ENCODE measurements at places on chromosomes 6 and 20.
A peak's percentile ranks its signal among the peaks of the same experiment; 100 is the strongest.

GRCh38 chr20:62615750-62616251 lies 26.5 kb upstream of the SLCO4A1 start:
- DNase-seq = no peak

DNA sequence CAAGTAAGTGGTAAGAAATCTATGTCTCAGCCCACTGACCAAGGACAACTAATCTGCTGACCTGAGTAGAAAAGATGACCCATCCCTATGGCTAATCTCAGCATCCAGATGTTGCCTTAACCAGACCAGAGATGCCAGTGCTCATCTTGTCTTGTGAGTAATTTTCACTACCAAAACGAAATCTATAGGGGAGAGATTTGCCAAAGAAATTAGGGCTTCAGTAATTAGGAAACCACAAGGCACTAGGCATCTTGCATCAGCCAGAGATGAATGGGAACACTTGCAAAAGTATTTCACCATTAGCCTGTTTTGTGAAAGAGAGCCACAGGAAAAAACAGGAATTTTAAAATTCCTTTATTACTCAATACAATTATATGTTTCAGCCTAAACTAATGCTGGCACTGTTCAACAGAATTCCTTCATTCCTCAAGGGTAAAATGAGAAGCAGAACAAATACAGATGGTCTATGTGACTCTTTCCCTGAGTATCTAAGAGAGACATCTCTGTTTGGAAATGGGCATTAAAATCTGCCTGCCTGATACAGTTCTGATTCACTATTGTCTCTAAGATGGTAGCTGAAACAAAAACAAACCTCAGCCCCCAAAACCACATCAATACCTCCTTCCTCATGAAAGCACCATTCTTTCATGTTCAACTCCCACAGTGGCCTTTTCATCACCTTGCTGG lies 87.8 kb downstream of the GMDS start:
- DNase-seq = no peak

DNA sequence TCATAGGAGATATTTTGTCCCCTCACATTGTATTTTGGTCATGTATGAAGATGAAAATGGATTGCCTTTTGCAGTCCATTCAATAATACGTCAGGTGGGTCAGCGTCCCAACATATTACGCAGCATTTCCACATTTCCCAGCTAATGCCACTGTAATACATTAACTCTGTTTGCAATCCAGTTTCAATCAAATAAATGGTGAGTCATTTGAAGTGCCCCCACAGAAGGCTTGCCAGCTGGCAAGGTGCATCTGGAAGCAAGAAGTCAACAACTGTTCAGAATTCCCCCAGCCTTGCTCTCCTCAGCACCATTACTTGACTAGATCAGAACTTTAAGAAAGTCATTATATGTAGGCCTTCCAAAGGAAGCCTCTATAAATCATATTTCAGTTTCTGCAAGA lies 50.4 kb downstream of the PHACTR1 start:
- no peak for DNase-seq

DNA sequence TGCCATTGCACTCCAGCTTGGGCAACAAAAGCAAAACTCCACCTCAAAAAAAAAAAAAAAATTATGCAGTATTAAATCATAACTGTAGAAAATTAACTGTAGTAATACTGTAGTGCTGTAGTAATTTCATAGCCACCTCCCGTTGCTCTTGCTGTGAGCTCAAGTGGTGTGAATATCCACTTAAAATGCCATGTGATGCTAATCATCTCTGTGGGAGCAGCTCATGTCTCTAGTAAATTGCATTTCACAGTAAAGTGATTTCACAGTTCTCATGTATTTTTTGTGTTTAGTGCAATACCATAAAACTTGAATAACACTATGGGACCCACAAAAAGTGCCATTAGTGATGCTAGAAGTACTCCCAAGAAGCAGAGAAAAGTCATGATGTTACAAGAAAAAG lies 14.4 kb upstream of the FAM217A start:
- DNase-seq = peak; percentile 27

- peak; percentile 1 for DNase-seq
Observed at GRCh38 chr6:149750136-149750609, 632 bp downstream of the PCMT1 start.

DNA sequence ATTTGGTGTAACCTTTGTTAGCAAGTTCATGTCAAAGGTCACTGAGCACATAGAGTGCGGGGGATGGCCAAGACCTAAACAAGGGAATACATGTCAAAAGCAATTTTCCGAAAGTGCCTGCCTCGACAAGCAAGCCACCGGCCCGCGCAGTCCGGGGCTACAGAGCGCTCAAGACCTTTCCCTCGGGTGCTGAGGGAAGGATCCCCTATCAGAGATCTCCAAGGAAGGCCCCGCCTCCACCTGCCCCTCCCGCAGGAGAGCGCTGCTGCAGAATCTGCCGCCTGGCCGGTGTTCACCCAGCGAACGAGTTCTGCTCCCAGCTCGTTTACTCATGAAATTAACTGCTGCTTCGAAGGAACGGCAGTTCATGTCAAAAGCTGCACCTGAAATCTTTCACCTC lies 252.7 kb downstream of the BMP7 start:
- no peak for DNase-seq

GRCh38 chr6:145559836-145560235 lies 175.5 kb downstream of the EPM2A start:
- DNase-seq = no peak

DNA sequence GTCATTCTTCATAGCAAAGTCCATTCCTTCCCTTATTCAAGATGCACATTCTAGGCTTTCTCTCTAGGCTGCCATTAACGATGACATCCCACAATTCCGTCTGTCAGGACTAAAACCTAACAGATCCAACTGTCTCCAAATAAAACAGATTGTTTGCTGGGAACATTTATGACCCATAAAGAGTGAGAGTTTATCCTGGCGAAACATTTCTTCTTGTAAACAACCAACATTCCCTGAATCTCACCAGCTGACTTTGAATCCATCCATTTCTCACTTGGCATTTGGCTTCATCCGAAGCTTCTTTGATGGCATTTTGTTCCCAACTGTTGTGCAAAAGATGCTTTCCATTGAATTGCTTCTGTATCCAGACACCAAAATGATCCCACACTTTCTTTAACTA lies 93.1 kb downstream of the OLIG3 start:
- DNase-seq = no peak

- no peak for DNase-seq
Observed at GRCh38 chr6:2554651-2555260, 196.0 kb downstream of the MYLK4 start.

GRCh38 chr6:158848490-158848895 lies 29.3 kb upstream of the EZR start:
- DNase-seq = no peak

- no peak for DNase-seq
Observed at GRCh38 chr6:124080483-124080882, 276.8 kb downstream of the NKAIN2 start.

GRCh38 chr6:2274981-2275891 lies 29.8 kb upstream of the GMDS start:
- DNase-seq = no peak

DNA sequence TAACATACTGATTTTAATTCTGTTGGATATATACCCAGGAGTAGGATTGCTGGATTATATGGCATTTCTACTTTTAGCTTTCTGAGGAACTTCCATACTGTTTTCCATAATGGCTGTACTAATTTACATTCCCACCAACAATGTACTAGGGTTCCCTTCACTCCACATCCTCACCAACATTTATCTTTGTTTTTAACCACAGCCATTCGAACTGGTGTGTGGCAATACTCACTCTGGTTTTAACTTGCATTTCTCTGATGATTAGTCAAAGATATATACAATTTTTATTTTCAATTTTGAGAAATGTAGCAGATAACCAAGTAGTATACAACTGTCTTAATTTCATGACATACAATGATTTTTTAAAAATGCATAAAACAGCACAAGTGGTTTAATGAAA lies 30.3 kb upstream of the ADGRG6 start:
- no peak for DNase-seq

- no peak for DNase-seq
Observed at GRCh38 chr20:23199356-23199755, 113.2 kb upstream of the CD93 start.

- no peak for DNase-seq
Observed at GRCh38 chr20:37986873-37987601, 46.2 kb downstream of the TTI1 start.

- no peak for DNase-seq
Observed at GRCh38 chr6:37552267-37552666, 52.6 kb upstream of the CCDC167 start.

DNA sequence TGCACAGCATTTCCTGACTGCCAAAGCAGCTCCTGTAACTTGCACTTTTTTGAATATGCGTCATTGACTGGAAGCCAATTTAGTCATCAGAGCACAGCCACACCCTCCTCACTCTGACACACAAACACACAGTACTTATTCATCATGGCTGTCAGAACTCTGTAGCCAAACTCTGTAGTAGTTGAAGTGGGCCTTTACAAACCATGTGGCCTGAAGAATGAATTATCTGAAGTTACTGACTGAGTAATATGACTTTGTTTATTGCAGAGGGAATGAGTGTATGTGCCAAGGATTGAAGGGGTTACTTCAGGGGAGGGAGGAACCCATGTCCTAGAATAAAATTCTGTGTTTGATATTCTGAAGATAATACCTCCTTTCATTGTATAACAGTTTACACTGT lies 102.7 kb downstream of the FIG4 start:
- no peak for DNase-seq

- no peak for DNase-seq
Observed at GRCh38 chr6:105755885-105756284, 330.3 kb upstream of the PRDM1 start.

DNA sequence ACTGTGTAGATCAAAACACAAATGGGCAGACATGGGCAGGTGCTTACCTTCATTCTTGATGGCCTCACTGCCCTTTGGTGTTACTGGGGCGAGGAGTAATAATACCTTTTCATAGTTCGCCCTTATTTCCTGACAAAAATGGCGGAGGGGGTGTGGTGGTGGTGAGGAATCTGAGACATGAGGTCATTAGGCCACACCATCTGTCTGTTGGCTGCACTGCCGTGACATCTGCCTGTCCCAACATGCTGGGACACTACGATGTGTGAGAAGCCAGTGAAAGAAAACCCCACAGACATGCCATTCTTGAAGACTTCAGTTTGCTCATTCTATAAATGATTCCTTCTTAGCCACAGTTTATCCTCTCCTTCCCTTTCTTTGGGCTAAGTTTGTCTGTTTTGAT lies 13.4 kb upstream of the MAPRE1 start:
- DNase-seq = no peak

GRCh38 chr6:90983462-90983861 lies 396.6 kb upstream of the MAP3K7 start:
- DNase-seq = no peak

- DNase-seq = peak; percentile 86
Observed at GRCh38 chr20:20375862-20376261, 8.0 kb downstream of the INSM1 start.
